ENCODE measurements at places on chromosomes 1 and 21.

- peak; percentile 90 for DNase-seq
Measured at GRCh38 chr1:204104331-204105130, 31.6 kb downstream of the SOX13 start.

- no peak for DNase-seq
Measured at GRCh38 chr1:22315315-22316078, 136.2 kb upstream of the ZBTB40 start.

DNA sequence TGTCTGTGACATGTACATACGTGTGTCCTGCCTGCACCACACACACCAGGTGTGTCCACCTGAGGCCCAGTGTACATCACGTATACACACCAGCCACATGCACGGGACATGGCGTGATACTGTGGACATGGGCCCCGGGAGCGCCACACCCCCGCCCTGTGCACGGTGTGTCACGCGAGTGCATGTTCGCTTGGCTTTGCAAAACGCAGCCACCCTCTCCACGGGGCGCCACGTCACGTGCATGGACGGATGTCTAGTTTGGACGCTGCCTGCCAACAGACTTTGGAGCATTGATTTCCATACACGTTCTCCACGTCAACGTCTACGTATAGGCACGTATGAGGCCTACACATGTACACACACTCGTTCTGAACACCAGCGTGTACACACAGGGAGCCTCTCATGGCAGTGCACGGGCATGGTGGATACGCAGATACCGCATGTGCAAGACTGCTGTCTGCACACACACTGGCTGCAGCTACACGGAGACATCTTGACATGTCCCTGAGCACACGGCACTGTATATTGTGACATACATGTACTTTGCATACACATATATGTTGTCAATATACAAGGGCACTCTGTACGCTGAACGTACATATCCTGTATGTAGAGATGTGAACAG lies 2.7 kb downstream of the TMEM240 start:
- DNase-seq = no peak

GRCh38 chr21:18468790-18469189 lies 65.2 kb upstream of the TMPRSS15 start:
- no peak for DNase-seq

- no peak for DNase-seq
Measured at GRCh38 chr1:233863901-233864545, 40.5 kb upstream of the SLC35F3 start.

GRCh38 chr1:31111290-31111951 lies 45.9 kb upstream of the PUM1 start:
- no peak for DNase-seq

DNA sequence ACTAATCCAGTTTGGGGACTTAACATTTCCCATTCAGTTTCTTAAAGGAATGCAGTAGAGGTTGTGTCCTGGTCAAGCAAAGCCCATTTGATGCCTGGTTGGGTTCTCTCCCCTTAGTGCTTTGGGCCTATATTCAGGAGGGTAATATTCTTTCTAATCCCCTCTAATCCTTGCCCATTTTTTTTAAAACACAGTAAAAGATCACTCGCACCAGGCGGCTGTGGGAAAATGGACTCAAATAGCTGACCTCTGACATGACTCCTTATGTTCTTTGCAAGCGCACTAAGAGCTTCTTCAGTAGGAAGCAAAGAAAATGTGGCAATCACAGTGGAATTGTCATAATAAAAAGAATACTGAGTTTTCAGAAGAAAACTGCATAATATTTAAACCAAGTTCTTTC lies 49.9 kb downstream of the WNT2B start:
- no peak for DNase-seq

DNA sequence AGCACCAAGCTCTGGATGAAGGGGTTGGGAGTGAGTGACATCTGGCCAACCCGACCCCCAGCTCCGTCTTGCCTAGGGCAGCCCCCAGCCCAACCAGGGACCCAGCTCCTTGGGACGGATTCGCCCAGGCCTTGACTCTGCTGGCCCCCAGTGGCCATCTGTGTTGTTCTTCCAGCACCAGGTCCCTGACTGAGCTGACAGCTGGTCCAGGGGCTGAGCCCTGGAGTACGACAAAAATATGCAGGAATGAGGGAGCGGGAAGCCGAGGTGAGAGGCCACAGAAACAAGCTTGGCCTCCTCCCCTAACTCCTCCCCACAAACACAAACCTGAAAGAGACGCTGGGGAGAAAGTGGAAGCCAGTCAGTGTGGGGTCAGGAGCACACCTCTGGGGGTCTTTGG lies 55.0 kb upstream of the PAX7 start:
- peak; percentile 20 for DNase-seq

- DNase-seq = no peak
Measured at GRCh38 chr1:85975912-85976371, 180.6 kb downstream of the COL24A1 start.

DNA sequence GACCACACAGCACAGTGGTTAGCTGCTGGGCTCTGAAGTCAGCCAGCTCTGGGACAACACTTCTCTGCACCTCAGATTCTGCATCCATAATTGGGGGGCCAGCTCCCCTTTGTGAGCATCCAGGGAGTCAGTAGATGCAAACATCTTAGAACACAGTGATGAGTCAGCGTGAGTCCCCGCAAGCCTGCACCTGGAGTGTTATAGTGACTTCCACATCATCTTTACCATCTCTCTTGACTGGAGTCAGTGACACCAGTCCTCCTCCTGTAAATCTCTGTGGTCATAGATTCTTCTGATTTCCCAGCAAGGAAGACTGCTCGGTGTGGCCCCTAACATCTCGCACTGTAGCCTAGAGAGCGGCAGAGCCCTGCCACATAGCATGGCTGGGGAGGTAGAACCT lies 13.9 kb upstream of the EDN2 start:
- DNase-seq = no peak

GRCh38 chr1:55338448-55338820 lies 123.3 kb upstream of the USP24 start:
- no peak for DNase-seq

- DNase-seq = no peak
Measured at GRCh38 chr1:225413708-225414375, 14.0 kb downstream of the LBR start.

GRCh38 chr1:172851077-172851476 lies 192.2 kb downstream of the FASLG start:
- DNase-seq = no peak

- DNase-seq = no peak
Measured at GRCh38 chr1:231310391-231310934, 27.2 kb downstream of the EXOC8 start.

- no peak for DNase-seq
Measured at GRCh38 chr1:61132176-61132638, 49.8 kb downstream of the NFIA start.

- no peak for DNase-seq
Measured at GRCh38 chr1:180101411-180101810, 53.3 kb upstream of the QSOX1 start.

DNA sequence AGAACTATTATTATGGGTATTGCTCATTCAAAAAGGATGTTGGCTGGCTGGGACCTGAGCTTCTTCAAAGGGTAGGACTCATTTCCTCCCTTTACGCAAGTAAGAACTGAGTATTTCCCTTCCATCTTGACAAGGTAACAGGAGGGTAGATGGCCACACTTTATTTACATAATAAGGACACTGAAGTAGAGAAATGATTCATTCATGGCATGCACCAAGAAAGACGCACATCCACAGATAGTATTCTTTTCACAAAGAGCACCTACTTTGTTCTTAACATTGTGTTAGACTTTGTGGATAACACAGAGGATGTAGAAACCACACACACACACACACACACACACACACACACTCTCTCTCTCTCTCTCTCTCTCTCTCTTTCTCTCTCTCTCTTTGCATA lies 82.9 kb downstream of the FAM78B start:
- peak; percentile 97 for DNase-seq

GRCh38 chr1:16458831-16459230 lies 18.3 kb downstream of the NECAP2 start:
- no peak for DNase-seq

DNA sequence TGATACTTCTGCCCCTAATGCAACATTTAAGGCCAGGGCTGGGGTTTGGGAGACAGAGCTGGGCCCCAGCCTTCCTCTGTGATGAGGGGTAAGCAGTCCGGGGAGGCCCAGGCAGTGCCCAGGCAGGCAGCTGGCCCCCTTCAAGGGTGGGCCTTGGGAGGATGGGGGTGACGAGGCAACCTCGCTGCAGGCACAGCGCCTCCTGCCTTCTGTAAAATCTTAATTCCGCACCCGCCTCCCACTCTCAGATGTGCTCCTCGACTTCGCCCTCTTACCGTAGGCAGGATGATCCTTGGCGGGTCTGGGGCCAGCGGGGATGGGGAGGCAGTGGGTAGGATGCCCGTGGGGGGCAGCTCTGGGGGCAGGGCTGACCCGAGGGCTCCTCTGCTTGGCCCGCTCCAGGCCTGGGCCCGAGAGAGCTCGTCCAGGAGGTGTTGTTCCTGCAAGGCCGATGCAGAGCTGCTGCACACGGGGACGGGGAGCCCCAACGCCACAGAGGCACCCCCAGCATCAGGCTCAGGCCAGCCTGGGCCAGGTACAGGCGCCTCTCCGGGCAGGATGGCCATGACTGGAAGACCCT lies 9.1 kb downstream of the C21orf58 start:
- no peak for DNase-seq

- no peak for DNase-seq
Measured at GRCh38 chr1:22133247-22133930, 9.5 kb downstream of the WNT4 start.

DNA sequence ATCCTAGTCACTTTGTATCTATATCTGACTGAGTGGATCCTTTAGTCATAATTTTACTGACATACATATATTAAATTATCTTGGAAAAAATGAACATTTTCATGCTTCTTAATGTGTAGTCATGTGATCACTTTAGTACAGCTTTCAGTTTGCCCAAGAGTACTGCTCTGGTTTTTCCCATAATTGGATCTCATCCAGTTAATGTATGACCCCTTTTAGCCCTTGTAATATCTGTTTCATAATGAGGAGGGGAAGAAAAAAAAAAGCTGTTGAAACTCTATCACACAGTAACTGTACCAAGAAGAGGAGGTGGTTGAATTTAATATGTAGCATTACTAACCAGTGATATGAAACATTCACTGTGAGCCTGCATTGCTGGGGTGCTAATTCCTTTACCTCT lies 328.7 kb downstream of the PTPRC start:
- DNase-seq = no peak

GRCh38 chr21:39788383-39788782 lies 43.4 kb downstream of the IGSF5 start:
- DNase-seq = peak; percentile 89

- no peak for DNase-seq
Measured at GRCh38 chr1:205232945-205233397, 5.2 kb downstream of the TMCC2 start.

DNA sequence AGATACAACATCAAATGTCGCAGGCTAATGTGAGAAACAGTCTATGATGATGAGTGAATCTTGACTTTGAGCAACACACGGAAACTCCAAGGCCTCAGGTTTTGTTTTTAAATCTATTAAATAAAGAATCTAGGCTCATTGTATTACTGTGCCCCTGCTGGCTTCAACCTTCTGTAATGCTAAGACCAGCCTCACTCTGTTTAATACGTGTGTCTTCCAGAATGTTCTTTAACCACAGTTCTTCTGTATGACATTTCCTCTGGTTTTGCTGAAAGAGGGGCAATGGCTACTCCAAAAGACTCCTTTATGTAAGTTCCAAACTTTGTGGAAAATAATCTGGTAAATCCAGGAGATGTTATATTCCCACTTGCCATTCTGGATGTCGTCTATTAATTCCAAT lies 101.1 kb upstream of the TIAM1 start:
- no peak for DNase-seq

DNA sequence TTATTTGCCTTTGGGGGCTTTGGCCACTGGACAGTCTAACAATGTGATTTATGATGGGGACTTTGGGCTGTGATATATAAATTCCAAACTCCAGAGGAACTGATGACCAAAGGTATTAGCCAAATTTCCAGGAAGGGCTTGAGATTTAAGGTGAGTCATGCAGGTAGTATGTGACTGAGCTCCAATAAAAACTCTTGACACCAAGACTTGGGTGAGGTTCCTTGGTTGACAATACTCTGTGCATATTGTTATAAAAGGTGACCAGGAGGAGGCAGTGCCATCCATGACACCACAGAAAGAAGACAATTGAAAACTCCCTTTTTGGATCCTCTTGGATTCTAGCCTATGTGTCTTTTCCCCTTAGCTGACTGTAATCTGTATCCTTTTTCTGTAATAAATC lies 392.7 kb upstream of the LRRC7 start:
- no peak for DNase-seq

DNA sequence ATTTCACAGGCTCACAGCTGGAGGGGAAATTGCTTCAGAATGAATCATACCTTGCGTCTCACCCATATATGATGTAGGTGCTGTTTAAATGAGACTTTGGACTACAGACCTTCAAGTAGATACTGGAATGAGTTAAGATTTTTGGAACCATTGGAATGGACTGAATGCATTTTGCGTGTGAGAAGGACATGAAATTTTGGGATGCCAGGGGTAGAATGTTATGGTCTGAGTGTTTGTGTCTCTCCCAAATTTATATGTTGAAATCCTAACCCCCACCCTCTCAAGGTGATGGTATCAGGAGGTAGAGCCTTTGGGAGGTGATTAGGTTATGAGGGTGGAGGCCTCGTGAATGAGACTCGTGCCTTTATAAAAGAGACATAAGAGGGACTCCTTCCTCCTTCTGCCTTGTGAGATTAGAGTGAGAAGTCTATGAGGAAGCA lies 41.4 kb downstream of the KCNK1 start:
- no peak for DNase-seq

DNA sequence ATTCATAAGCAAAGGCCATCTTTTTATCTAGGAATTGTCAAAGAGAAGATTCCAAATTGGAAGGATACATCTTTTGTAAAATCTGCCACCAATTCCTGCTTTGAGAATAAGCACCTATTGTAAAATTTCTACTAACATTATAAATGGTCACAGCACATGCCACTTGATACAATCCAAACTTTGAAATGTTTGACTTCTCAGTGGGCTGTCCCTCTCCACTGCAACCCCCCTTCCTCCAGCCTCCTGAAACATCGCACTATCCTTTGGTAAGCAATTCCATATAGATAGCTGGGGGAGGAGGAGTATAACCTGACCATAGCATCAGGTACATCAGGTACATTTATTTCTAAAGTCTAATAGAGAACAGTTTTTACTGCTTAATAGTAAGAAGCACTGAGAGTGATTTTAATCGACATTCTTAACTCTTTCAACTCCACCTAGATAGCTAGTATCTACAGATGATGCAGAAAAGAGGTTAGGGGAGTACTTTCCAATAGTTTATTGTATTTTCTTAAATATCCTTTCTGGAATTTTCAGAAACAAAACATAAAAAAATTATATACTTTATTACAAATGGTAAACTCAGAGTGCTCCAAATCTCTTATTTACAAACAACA lies 2.9 kb downstream of the JUN start:
- DNase-seq = no peak

- no peak for DNase-seq
Measured at GRCh38 chr1:204341380-204341779, 18.3 kb downstream of the PLEKHA6 start.
